Fibroblast of skin of right quadriceps (primary cell): ENCODE measurements at places on chromosomes 7 and 10.

GRCh38 chr10:103053659-103054581 is 135.8 kb downstream of the CNNM2 start:
- DNase-seq: peak; percentile 55

GRCh38 chr7:1144269-1144771 is 15.7 kb downstream of the ZFAND2A start:
- no peak for DNase-seq

- no peak for DNase-seq
Observed at GRCh38 chr7:68977385-68978055, 620.8 kb upstream of the AUTS2 start.

- DNase-seq: no peak
Observed at GRCh38 chr7:99839287-99840021, 11.6 kb downstream of the CYP3A43 start.

GRCh38 chr10:116538992-116539391 is 6.7 kb upstream of the PNLIP start:
- no peak for DNase-seq

- no peak for DNase-seq
Observed at GRCh38 chr10:61061923-61062504, 118.0 kb upstream of the RHOBTB1 start.

DNA sequence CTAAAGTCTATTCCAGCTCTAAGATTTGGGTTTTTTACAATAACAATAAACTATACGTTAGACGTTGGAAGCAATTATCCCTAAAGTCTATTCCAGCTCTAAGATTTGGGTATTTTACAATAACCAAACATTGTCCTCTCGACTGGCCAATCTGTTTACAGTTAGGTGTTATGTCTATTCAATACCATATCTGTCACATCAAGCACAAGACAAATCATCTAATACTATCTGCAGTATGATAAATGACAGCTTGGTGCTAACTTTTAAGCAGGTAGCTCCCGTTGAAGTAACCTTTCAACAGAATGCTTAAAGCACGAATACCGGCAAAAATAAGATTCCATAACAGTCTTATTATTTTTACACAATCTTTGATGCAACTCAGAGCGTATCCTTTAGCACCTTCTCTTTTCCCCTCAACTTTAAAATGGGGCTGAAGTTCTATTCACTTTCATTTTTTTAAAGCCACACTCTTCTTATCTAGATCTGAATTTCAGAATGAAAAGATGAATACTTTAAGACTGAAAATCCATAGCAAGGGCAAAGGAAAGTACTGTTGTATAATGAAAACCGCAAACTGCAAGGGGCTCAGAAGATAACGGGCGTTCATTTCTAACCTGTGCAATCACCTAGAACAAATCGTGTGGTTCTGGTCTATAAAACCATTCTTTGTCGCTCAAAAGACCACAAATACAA is 925 bp downstream of the H2AZ2 start:
- no peak for DNase-seq

- DNase-seq: no peak
Observed at GRCh38 chr7:102917436-102918353, 4.9 kb downstream of the LRRC17 start.

DNA sequence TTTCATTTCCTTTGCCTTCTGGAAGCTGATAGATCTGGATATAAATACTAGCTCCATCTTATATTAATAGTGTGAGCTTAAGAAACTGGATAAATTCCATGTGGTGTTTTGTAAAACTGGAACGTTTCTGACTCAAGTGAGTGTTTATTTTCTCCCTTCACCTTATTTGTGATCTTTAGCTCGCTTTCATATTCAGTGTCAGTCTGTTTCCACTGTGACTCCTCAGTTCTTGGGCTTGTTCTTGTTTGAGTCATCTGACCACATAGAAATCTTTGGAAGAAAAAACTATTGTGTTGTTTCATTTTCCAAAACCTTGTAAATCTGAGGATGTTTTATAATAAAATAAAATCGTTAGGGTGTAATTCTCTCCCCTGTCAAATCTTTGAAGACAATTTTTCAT is 186.4 kb downstream of the POLR1F start:
- peak; percentile 76 for DNase-seq

DNA sequence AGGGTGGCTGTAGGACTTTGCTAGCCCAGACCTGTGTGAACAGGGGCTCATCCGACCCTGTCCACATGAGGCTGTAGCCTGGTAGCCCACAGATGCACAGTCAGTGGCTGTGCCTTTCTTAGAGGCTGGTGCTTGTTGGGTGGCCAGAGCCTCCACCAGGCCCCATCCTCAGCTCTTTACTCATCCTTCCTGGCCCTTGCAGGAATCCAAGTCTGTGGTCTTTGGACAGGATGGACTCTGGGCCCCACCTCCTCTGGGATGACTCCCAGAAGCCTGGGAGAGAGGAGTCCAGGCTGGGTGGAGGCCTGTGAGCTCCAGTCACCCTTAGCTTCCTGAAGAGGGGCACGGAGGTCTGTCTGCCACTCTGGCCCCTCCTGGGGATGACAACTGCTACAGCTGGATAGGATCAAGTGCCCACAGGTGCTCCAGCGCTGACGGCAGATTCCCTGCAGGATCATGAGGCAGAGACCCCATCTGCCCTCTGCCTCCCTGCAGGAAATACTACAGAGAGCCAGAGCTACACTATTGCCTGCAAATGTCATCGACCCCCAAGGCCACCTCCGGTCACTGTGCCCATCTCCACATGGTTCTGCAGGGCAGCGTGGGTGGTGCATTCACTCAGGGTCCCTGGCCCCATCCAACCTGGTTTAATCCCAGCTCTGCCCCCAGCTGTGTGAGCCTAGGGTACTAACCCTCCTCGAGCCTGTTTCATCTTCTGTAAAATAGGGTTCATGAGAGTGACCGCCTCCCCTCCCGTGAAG is 114.5 kb downstream of the PTPN20 start:
- DNase-seq: peak; percentile 51

- no peak for DNase-seq
Observed at GRCh38 chr7:95601316-95601715, 5.0 kb upstream of the PDK4 start.

- no peak for DNase-seq
Observed at GRCh38 chr10:83987216-83987615, 152.1 kb upstream of the GHITM start.

DNA sequence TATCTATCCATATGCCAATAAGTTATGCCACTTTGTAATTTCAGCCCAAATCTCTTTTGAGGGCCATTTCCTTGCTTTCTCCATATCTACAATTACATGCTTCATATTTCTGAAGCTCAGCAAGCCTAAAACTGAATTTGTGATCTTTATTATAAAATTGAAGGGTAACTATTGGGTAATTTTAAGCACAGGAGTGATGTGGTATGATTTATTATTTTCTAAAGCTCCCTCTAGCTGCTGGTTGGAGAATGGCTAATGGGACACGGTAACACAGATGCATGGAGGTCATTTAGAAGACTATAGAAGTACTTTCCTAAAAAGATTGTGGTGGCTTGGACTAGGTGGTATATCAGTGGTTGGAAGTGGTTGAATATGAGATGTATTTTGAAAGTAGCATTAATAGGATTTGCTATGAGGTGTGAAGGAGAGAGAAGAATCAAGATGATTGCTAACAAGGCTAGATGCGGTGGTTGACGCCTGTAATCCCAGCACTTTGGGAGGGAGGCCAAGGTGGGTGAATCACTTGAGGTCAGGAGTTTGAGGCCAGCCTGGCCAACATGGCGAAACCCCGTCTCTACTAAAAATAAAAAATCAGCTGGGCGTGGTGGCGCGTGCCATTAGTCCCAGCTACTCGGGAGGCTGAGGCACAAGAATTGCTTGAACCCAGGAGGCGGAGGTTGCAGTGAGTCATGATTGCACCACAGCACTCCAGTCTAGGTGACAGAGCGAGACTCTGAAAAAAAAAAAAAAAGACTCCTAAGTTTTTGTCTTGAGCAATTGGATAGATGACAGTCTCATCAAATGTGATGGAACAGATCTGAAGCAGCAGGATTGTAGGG is 13.9 kb downstream of the KLHDC10 start:
- no peak for DNase-seq

- peak; percentile 58 for DNase-seq
Observed at GRCh38 chr10:85645926-85646711, 720.5 kb downstream of the GRID1 start.

DNA sequence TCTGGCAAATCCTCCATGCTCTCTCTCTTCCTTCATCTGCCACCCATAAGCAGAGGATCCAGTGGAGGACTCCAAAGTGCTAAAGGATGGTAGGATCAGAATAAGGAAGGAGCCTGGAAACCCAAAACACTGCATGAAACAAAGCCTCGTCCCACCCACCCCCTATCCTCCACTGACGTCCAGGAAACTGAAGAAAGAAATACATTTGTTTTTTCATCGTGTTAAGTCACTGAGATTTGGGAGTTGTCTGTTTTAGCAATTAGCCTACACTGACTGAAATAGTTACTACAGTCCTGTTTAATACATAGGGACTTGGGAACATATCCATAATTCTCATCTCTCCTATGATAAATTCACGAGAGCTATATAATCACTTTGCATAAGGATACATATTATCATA is 14.8 kb downstream of the ANXA7 start:
- DNase-seq: no peak

DNA sequence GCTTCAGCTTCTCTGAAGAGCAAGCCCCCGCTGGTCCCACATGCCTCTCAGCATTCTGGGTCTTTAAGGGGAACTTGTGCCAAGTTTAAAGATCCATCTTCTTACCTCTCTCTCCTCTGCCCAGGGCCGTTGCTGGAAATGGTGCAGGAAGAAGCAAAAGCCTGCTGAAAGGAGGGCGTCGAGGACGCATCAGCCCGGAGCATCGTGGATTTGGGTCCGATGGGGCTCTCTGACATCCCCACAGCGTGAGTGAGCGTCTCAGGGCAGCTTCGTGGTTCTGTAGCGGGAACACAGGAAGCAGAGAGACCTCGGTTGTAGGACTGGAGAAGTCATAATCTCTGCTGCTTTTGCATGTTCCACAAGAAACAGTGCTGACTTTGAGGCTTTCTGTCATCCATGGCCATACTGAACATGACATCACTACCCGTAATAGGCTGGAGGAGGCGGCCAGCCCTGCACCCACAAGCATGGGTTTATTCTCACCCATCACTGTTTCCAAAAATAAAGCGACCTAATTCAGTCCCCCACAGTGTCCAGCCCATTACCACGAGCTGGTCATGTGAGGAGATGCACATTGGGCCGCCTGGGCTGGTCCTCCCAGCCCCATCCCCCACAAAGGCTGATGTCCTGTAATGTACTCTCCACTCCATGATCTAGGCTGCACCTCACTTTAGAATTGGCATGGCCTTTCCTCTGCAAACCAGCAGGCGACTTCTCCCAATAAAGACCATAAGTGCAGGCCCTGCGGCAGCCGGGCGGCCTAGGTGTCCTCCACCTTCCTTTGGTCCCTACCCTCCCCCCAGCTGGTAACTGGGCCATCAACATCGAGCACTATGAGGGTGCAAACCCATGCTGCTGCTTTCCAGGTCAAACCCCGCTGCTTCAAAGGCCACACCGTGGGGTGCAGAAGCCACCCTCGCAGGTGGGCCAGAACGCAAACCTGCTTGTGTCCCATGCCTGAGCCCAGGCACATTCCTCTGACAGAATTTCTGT is 276.9 kb downstream of the TNS3 start:
- no peak for DNase-seq

DNA sequence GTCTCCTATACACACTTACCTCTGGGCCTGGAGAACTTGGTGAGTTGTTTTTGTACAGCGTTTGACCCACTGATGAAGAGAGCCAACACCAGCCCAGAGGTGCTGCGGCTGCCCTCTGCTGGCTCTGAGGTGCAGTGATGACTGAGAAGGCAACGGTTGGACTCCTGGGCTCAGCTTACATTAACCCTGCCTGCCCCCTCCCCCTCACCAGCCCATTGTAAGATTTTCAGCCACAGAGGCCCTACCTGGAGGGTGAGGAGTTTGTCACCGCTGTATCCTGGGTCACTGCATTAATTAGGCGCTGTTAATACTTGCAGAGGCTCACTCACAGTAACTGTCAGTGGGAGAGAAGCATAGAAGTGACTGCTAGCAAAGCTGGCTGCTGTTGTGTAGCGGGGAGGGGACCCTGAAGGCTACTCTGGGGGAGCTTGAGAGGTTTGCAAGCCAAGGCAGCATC is 19.0 kb upstream of the ANKRD2 start:
- peak; percentile 66 for DNase-seq

GRCh38 chr7:128037081-128037480 is 5.8 kb upstream of the LRRC4 start:
- no peak for DNase-seq

DNA sequence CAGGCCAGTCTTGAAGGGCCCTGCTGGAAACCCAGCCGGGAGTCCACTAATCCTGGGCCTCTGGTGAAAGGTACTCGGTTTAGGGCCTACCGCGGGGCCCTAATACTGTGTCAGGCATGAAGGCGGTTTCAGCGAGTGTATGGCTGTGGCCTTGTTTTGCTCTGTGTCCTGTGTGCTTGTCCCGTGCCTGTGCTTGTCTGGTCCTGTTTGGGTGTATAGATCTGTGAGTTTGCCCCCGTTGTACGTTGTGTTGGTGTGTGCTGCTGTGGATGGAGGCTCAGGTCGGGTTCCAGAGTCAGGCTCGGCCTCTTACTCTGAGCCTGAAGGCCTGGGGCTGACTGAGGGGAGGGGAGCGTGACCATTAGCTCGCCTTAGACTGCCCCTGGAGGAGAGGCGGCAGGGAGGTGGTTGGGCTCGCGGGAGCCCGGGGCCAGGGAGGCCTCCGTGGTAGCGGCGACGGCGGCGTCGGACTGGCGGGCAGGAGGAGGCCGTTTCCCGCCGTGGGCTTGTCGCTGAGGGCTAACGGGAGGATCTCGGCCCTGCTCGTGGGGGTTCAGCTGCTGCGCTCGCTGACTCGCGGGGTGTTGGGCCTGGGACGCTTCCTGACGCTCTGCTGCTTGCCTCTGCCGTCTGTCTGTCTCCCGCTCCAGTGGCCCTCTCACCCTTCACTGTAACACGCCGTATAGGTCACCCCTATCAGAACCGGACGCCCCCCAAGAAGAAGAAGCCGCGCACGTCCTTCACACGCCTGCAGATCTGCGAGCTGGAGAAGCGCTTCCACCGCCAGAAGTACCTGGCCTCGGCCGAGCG is 2.6 kb downstream of the TLX1 start:
- no peak for DNase-seq

DNA sequence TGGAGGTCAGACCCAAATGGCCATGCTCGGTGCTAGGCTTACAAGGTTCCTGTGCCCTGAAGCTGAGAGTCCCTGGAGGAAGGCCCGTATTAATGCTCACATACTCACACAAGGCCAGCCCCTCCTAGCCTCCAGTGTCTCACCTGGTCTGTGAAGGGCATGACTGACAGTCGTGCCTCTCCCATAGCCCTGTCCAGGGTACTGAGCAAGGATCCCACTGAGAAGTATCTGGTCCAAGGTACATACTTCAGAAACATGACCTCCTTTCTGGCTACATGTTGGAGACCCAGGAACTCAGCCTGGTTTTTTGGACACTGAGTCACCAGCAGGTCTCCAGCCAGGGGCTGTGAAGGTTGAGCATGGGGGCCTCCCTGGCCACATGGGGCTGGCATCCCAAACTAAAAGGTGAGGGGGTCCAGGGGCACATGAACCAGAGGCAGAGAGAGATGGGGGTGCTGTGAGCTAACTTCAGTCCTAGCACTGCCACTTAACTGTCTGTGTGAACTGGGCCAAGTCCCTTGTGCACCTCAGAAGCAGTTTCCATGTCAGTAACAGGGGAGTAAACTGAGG is 17.6 kb upstream of the RASGEF1A start:
- no peak for DNase-seq

- no peak for DNase-seq
Observed at GRCh38 chr7:13104128-13104527, 416.7 kb downstream of the ARL4A start.

GRCh38 chr10:123890226-123890625 is 1.4 kb downstream of the CPXM2 start:
- peak; percentile 73 for DNase-seq

GRCh38 chr7:48170506-48170905 is 752 bp upstream of the ABCA13 start:
- no peak for DNase-seq
